ENCODE measurements at places on chromosomes 6 and 20. TPM values are rescaled to one million over a fixed set of nuclear protein-coding genes. Genes with fewer than 3 reads are reported as not detected.

The PPP1R3G gene
- not detected for total RNA-seq

The PTGIS gene
- total RNA-seq = not detected

The LY6G6D gene
- total RNA-seq = not detected

The GPSM3 gene
- 202 TPM for total RNA-seq

The HLA-DPA1 gene
- 19.9 TPM for total RNA-seq

The EDN3 gene
- total RNA-seq = 1.4 TPM

The RAET1E gene
- not detected for total RNA-seq

The KPNA5 gene
- 60.0 TPM for total RNA-seq

The PLG gene
- not detected for total RNA-seq

The TMEM74B gene
- 0.17 TPM for total RNA-seq

The PPP1R18 gene
- 31.6 TPM for total RNA-seq

The ERGIC3 gene
- total RNA-seq = 146 TPM

The TRIM40 gene
- total RNA-seq = not detected

The STAU1 gene
- total RNA-seq = 65.8 TPM

The DCBLD1 gene
- total RNA-seq = 1.4 TPM

The APOM gene
- 4.6 TPM for total RNA-seq

The SIRPB2 gene
- 0.49 TPM for total RNA-seq

The APCDD1L gene
- not detected for total RNA-seq

The TPD52L1 gene
- total RNA-seq = not detected

The MYLK2 gene
- total RNA-seq = not detected

The B3GALT4 gene
- total RNA-seq = 12.7 TPM

The COL20A1 gene
- not detected for total RNA-seq

The EPB41L1 gene
- 0.25 TPM for total RNA-seq

The SUN5 gene
- total RNA-seq = not detected

The C6orf141 gene
- not detected for total RNA-seq

The ADAM33 gene
- total RNA-seq = not detected

The PRICKLE4 gene
- total RNA-seq = not detected

The NRN1 gene
- not detected for total RNA-seq

The MYB gene
- total RNA-seq = 2.0 TPM

The CNKSR3 gene
- not detected for total RNA-seq

The MAN1A1 gene
- total RNA-seq = 4.9 TPM

Data from CD4-positive, alpha-beta T cell (primary cell).